ENCODE measurements at places on chromosomes 7 and 10.

DNA sequence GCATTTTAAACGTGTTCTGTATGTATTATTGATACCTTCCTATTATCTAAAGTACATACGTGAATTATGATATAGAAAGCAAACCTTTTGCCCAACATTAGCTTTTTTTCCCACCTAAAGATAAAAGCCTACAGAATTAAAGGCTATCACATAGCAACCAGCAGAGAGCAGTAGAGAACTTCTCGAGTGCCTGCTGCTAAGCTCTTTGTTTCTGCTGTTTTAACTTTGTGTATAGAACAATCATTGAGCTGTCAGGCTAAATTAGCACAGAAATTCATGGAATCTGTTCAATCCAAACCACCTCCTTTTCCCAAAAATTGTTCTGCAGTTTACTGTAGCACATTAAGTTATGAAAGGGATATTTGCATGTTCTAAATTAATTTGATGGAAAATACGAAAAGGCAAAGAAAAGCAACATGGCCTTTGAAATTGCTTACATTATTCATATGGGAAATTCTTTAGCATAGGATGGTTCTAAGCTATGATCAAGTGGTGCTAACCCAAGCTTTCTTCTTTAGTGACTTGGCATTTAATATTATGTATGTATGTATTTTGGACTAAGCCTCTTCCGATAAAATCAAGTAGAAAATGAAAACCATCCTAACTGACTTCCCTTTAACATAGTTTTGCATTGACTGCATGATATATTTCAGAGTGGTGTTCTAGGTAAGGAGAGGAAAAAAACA, 1288.5 kb downstream of the GATA3 start:
- DNase-seq, result peak; percentile 23

- no peak for DNase-seq
Observed at GRCh38 chr10:21057989-21058388, 160.9 kb upstream of the NEBL start.

- DNase-seq, result no peak
Observed at GRCh38 chr10:78620985-78621799, 447.6 kb upstream of the ZMIZ1 start.

GRCh38 chr10:93081318-93081717, 7.6 kb downstream of the CYP26A1 start:
- no peak for DNase-seq

GRCh38 chr7:140484951-140485499, 5.7 kb upstream of the MKRN1 start:
- no peak for DNase-seq

DNA sequence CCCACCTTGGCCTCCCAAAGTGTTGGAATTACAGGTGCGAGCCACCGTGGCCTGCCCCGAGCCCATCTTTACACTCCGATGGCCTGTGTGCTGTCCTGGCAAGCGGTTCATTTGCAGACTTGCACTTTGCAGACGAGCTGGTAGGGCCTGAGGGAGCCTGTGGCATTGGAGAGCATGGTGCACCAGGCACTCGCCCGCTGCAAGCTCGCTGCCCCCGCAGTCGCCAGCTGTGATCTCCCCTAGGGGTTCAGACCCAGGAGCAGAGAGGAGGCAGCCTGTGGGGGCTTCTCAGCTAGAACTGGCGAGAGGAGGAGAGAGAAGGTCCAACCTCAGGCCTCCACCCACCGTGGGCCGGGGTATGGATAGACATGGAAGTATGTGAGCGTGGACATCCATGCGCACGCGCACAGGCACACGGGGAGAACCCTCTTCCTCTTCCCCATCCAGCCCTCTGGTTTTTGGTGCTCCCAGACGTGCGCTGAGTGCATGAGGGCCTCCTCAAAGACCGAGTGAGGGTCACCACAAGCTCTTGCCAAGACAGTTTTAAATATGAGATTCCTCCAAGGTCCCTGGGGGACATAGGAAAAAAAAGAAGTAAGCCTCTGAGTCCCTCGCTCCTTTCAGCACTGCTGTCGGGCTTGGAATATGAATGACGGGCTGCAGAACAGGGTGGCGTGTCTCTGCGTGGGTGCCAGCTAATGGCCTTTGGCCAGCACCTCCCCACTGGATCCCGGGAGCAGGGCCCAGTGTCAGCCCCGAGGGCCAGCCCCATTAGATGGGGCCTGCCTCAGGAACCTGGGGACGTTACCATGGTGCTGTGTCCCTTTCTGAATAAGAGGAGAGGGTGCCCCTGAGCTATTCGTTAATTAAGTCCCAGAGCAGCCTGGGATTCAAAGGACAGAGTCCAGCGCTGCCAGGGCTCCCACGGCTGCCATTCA, 15.1 kb upstream of the TTYH3 start:
- DNase-seq, result no peak

DNA sequence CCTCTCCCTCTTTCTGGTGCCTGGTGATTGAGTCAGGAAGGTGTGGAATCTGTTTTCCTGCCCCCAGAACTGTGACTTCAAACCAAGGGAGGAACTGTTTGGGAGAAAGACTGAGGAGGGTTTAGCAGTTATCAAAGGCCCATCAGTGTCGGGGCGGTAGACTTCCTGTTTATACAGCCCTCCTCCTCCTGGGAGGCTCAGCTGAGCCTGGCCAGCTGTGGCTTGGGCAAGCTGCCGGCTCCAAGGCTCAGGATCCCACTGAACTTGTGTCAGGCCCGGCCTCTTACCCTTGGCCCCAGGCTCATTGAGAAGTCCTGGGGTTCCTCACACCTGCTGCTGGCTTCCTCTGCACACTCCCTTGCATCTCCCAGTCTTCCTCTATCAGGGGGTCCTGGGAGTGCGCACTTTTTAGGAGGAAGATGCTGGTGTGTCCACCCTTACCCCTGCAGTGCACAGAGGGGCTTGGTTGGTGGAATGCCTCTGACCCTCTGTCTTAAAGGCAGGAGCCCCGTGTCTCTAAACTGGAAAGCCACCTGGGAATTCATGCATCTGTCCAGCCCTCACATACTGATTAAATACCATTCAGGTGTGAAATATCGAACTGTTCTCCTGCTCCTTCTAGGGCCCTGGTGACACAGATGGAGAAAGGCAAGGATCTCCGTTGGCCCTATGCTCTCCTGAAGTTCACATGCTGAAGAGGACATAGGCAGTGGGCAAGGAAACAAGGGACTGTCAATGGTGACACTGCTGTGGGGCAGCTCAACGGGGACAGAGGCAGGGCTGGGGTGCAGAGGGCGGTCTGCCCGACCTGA, 32.4 kb downstream of the CXCL12 start:
- no peak for DNase-seq

- no peak for DNase-seq
Observed at GRCh38 chr7:143884969-143885559, 16.9 kb downstream of the TCAF1 start.

- DNase-seq, result no peak
Observed at GRCh38 chr10:22460101-22460500, 114.8 kb downstream of the SPAG6 start.

- DNase-seq, result no peak
Observed at GRCh38 chr7:128871050-128871449, 8.4 kb downstream of the ATP6V1F start.

DNA sequence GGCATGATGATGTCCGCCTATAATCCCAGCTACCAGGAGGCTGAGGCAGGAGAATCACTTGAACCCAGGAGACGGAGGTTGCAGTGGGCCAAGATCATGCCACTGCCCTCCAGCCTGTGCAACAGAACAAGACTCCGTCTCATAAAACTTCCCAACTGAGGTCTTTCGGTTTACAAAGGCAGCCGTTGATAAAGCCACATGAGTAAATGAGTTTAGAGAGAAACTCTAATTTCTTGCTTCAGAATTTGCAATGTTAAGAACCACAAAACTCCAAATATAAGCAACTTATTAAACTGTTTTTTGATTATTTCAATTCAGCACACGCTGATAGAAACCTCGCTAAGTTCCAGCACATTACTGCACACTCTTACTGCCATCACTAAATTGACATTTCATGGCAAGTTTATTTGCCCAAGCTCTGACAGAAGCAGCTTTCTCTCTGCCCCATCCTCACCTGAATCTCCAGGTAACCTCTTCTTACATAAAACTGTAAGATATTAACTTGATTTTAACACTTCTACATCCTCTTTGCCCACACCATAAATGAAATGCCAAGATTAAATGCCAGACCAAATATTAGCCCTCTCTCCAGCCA, 67.7 kb downstream of the FGFR2 start:
- no peak for DNase-seq

DNA sequence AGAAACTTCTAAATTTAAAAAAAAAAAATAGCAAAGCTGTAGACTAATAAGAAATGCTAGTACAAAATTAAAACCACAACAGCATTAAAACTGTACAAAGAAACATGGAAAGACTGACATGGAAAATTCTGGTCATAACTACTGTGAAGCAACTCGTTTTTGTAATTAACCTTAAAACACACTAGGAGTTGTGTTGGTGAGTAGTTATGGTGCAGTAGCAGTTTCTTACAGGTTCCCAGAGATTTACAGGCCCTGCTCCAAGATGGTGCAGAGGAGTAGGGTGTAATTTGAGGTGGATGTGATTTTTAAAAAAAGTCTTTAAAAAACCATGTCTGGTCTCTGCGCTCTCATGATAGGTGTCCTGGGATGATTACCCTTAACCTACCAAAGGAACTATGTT, 31.0 kb downstream of the TNKS2 start:
- DNase-seq, result no peak

DNA sequence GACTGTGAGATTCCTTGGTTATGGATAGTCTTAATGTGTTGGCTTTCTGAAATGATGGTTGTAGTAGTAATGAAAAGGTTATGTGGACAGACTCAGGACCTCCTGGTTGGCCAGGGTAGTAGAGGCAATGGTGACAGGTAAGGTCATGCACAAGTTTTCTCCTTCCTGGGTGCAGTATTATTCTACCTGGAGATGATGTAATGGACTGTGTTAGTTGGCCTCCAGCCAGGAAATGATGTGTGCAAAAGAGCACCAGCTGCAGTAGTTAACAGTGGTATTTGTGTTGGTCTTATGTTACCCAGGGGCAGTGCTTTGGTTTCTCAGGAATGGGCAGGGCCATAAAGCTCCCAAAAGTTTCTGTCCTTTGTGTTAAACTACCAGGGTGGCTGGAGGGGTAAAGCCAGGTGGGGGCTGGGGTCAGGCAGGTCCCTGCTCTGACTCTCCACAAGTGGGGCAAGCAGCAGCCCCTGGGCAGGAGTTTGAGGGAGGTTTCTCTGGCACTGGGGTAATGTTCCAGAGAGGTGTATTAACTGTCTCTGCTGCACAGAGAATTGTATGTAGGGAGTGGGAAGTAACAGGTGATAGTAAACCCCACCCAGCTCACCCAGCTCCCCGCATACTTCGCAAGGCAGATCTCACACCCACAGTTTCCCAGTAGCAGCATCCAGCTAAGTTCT, 36.3 kb downstream of the GPR22 start:
- no peak for DNase-seq

- DNase-seq, result no peak
Observed at GRCh38 chr10:48879451-48879850, 60.2 kb downstream of the LRRC18 start.

DNA sequence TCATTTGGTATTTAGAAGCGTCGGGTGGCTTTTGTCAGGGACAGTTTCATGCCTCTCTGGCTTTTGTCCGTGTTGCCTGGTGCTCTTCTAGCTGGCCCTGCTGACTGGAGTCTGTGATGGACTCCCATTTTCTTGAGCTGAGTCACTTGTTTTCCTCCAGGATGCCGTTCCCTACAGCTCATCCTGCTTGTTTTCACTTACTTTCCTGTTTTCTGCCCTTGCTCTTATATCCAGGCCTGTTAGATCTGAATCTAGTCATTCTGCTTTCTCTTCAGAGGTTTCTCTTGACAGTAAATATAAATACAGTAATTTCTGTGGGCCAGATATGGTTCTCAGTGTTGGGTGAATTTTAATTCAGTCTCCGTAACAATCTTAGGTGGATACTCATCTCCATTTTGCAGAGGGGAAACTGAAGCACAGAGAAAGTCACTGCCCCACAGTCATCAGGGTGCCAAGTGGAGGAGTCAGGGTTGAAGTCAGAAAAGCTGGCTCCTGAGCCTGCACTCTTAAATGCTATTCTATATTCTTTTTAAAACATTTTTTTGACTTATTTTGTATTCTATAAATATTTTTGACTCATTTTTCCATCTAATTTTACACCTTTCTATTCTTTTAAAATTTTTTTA, 85.4 kb downstream of the CCNY start:
- no peak for DNase-seq

DNA sequence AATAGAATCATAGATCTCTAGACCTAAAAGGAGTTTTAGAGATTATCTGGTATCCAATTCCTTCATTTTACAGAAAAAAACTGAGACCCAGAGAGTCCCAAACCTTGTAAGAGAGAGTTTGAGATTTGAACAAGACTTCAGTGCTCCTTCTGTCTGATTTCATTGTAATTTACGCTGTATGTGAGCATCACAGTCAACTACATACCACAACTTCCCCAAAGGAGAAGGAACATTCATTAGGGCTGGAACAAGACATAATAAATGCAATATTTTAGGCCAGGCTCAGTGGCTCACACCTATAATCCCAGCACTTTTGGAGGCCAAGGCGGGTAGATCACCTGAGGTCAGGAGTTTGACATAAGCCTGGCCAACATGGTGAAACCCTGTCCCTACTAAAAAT, 17.3 kb upstream of the PRKAR2B start:
- DNase-seq, result peak; percentile 68

- no peak for DNase-seq
Observed at GRCh38 chr10:68598978-68599770, 39.0 kb downstream of the TET1 start.

GRCh38 chr10:86366033-86366901, at the start of gene GRID1:
Gene GRID1 (minus strand): TSS chr10:86366795.
- DNase-seq, result no peak

GRCh38 chr10:49409755-49410154, 13.9 kb upstream of the DRGX start:
- DNase-seq, result no peak

GRCh38 chr7:99531354-99531765, 20.6 kb downstream of the FAM200A start:
- DNase-seq, result no peak

DNA sequence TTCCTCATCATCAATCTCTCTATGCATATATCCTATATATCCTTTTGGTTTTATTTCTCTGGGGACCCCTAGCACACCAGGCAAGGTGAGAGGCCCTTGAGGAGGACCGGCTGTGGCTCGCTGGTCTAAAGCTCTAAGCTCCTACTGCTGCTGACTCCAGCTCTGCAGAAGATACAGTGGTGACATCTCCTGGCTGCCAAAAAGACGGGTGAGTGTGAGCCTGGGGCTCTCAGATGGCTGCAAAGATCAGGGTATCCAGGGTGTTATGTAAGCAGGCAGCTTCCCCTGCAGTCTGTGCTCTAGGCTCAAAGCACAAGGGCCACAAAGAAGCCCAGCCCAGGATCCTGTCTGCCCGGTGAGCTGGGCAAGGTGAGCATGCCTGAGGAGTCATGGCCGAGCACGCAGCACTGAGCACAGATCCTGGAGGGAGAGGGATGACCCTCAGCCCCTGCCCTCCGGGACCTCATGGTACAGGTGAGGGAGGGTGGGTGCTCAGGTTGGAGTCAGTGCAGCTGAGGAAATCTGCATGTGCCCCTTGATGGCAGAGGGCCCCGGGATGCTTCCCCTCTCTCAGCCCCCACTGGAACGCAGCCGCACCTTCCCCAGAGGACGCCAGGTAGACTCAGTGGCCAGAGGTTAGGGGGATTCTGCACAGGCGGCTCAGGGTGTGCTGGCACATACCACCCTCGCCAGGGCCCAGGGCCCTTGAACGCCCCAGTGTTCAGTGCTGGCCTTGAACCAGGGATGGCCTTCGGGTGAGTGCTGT, 95.4 kb upstream of the INSIG1 start:
- no peak for DNase-seq

GRCh38 chr7:16004702-16005101, 318.2 kb upstream of the MEOX2 start:
- no peak for DNase-seq

Measured in AML-193 (cell line).